NCI-H748 treated with DMSO at 0.1 percent for 48 hours (cell line): ENCODE measurements at places on chromosomes 12 and 14.

GRCh38 chr12:105418229-105418628, 87.7 kb downstream of the C12orf75 start:
- no peak for DNase-seq

DNA sequence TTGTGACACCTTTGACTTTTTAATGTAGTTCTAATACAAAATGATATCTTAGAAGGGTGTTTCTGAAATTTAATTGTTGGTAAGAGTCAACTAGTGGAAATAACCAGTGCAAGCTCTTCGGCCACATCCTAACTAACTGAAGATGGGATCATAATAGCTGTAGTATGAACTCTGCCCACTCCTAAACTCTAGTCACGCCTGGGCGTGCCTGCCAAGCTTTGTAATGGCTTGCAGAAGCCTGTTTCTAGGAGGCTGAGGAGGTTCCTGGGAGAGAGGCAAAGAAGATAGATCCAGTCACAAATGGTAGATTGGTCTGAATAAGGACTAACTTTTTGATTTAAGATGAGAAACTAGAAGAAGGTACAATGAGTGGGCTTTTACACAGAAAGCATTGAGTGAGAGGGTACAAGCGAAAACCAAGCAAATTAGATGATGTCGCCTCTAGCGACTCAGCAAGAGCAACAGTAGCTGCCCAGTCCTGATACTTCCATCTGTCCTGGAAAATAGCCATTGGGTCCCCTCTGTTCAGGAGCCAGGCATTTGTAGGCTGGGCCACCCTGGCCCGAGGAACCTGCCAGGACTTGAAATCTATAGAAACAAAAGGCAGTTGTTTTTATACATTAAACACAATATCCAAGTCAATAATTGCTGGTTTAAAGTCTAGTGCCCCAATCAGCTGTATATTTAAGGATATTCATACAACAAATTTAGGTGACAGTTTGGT, 148.8 kb downstream of the SLC38A4 start:
- DNase-seq, result no peak

GRCh38 chr14:58749066-58749669, 111.4 kb downstream of the DACT1 start:
- no peak for DNase-seq

GRCh38 chr14:97414718-97415098, 617.5 kb downstream of the VRK1 start:
- DNase-seq, result no peak

DNA sequence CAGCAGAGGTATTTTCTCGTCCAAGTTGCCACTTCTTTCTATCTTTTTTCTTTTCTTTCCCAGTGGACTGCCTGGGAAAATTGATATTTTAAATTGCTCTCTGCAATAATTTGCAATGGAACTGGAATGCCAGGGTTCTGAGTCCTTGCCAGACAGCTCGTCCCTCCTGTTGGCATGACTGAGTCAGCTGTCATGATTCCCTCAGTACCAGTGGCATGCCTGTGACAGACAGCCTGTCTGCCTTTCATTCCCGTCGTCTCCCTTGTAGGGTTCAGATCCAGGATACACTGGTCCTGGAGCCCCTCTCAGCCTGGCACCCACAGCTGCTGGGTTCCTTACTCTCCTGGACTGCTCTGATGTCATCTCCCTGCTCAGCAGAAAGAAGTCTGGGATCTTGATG, 84.8 kb downstream of the PTPN11 start:
- no peak for DNase-seq

GRCh38 chr14:31320922-31321766, 99.2 kb downstream of the HEATR5A start:
- no peak for DNase-seq

DNA sequence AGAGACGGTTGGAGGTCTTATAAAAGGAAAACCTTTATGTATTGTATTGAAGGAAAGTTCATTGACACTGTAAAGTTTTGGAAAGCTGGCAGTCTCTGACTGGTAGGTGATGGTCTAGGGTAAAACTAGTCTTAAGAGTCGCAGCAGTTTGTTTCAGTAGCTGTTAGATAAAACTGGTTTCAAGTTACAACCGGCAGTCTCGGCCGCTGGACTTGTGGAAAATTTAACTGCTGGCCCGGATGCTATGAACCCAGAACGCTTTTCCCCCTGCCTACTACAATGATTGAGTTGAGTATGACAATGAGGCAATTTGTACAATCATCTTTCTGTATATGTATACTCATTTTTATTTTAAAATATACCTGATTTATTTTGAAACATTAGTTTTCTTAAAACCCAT, 1426.9 kb downstream of the AACS start:
- DNase-seq, result no peak

DNA sequence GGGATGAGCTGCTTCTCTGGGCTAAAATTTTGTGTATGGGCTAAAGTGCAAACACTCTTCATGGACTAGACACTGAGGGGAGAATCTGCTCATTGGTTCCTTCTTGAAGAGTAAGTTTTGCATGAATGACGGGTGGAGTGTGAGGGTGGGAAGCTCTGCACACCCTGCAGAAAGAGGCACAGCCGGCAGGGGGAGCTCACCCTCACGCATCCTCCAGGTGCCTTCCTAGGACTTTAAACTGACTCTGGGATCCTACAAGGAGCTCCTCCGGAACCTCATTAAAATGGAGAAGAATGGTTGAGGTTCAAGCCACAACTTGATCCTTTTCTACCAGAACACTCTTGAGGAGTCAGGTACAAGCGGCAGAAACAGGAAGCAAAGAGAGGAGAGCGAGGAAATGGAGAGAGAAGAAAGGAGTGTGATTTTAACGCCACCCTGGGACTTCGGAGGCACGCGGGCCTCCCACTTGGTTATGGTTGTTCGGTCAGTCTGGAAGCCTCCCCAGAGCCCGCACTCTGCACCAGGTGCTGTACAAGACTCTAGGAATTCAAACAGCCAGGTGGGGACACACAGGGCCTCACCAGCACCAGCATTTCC, 87.5 kb downstream of the SETD3 start:
- DNase-seq, result peak; percentile 2

- no peak for DNase-seq
These were observed 38.2 kb upstream of the EML1 start for GRCh38 chr14:99755068-99755405.

- DNase-seq, result no peak
These were observed 48.4 kb downstream of the RIN3 start for GRCh38 chr14:92561906-92562479.
